ENCODE measurements at places on chromosomes 3 and 15. TPM values are rescaled to one million over a fixed set of nuclear protein-coding genes. Genes with fewer than 3 reads are reported as not detected.

Gene PLXND1
- 189 TPM for total RNA-seq

Gene GALNT15
- total RNA-seq: not detected

Gene FOXB1
- not detected for total RNA-seq

Gene PLSCR5
- not detected for total RNA-seq

Gene ARF4
- total RNA-seq: 132 TPM

Gene CA12
- not detected for total RNA-seq

Gene KBTBD13
- not detected for total RNA-seq
